ENCODE measurements at places on chromosomes 4 and X. TPM values are rescaled to one million over a fixed set of nuclear protein-coding genes. Genes with fewer than 3 reads are reported as not detected.

DNA sequence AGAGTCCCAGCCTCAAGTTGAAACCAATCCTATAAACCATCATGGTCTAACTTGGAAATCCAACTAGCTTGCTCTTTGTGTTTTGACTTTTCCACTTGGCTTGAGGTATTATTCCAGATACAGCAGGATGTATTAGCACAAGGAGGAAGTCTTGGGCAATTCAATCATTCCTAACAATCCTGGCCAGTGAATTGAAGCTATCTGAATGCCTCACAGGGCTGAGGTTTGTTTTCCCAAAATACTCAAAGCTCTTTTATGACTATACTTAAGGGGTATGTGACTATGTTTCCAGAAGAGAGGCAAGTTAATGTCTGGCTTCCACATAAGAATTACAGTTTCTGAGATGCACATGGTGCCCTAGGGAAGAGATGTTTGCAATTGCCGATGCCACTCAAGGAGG lies 66.8 kb upstream of the SH3RF1 start:
- no peak for DNase-seq

DNA sequence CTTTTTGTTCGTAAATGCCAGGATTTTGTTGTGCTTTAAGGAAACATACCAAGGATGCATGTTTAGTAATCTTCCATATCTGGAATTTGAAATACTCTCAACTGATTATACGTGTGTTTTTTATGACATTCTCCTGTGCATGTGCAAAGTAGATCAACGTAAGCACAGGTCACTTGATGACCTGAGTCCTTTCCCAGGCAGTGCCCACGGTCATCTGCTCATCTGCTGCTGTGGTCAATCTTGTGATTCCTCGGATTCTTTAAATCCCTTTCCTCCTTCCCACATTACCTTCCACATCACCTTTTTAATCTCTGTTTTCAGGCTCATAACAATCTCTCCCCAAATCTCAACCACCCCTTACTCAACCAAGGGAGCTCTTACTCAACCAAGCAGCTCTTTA lies 104.1 kb downstream of the RASL11B start:
- DNase-seq = no peak

AGTR2 gene
- polyA plus RNA-seq = 35.6 TPM

- no peak for DNase-seq
These were observed 86.8 kb upstream of the ETNPPL start for GRCh38 chr4:108849611-108850168.

DNA sequence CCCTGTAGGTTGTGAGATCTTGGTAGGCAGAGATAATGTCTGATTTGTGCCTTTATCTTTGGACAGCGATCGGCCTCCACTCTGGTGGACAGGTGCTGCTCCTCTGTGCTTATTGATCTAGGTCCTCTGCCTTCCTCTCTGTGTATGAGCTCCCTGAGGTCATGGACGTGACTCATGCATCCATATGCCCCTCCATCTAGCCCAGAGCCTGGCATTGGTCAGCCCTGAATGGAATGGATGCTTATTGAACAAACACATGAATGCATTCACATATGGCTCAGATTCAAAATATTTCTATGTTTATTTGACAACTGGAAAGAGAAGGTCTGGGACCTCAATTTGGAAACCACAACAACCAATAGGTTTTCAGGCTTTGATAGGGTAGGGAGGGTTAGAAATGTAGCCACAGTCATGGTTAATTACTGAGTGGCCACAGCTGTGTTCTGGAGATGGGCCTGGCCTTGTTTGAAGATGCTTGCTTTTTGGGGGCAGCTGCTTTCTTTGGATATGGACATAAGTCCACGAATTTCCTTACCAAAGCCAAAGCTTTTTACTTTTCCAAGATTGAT lies 76.2 kb downstream of the SEL1L3 start:
- DNase-seq = no peak

- no peak for DNase-seq
These were observed 7.5 kb upstream of the LETM1 start for GRCh38 chr4:1863297-1864033.

NUDT6 gene
- polyA plus RNA-seq = 8.1 TPM

- DNase-seq = no peak
These were observed 75.3 kb upstream of the RAPGEF2 start for GRCh38 chr4:159027535-159027934.

GRCh38 chr4:7596918-7597606 lies 162.3 kb upstream of the PSAPL1 start:
- DNase-seq = no peak

- DNase-seq = no peak
These were observed 986 bp downstream of the HDAC6 start for GRCh38 chrX:48802905-48803200.

DNA sequence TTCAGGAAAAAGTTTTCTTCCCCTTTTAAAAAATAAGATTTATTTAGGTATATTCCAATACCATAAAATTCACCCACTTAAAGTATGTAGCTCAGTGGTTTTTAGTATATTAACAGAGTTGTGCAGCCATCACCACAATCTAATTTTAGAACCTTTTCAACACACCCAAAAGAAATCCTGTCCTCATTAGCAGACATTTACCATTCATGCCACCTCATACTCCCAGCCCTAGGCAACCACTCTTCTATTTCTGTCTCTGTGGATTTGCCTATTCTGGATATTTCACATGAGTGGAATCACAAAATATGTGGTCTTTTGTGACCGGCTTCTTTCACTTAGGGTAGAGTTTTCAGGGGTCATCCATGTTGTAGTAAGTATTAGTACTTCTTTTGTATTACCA lies 7.4 kb downstream of the ZNF81 start:
- no peak for DNase-seq

PRRG1 gene
- polyA plus RNA-seq = 13.1 TPM

- no peak for DNase-seq
These were observed 195.3 kb upstream of the PDE5A start for GRCh38 chr4:119823891-119824290.

- no peak for DNase-seq
These were observed 18.3 kb downstream of the AMER1 start for GRCh38 chrX:64186974-64187761.

DNA sequence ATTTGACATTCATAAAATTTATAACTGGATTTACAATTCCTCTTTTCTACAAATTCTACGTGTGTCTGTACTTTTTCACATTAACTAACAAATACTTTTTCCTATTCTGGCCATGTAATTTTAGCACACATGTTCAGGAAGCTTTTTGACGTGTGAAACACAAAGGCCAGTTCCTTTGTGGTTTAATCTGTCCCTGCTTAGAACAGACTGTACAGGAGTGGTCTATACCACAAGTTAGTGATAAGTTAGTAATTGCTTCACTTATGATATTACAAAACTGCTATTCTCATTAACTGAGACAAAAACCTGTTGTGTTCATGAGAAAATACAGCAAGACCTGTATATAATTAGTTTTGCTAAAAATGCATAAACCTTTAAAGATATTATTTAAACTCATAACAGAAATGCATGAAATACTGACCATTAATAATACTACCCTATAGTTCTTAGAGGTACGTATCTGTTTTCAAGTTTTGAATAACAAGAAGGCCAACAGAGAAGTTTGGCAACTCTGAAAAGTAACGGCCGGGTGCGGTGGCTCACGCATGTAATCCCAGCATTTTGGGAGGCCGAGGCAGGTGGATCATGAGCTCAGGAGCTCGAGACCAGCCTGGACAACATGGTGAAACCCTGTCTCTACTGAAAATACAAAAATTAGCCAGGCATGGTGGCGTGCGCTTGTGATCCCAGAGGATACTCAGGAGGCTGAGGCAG lies 13.7 kb upstream of the AREG start:
- no peak for DNase-seq

DNA sequence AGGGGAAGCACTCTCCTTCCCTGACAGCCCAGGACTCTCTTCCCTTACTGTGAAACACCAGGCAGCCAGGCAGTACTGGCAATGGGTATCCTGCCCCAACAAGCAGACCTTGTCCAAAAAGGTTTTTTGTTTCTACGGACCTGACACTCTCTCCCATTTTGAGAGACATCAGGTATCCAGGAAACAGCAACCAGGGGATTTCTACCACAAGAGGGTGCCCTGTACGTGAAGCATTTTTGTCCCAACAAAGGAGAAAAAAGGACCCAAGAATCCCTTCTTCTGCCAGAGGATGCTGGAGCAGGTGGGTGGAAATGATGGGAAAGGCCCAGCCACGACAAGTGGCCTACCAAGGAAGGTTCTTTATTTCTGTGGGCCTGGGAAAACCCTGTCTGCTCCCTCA lies 65.7 kb upstream of the FGF13 start:
- no peak for DNase-seq

DNA sequence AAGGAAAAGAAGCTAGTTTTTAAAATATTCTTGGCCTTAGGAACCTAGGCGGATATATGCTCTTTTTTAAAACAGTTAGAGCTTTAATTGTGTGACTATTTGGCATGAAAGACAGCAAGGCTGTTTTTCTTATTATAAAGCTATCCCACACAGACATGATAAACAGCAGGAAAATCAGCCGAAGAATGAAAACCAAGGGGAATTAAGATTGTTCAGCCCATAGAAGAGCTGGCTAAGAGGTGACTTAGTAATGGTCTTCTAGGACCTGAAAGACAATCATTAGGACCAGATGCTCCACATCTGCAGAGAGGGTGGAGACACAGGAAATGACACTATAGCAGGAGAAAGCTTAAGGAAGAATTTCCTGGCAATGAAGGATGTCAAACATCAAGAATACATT lies 171.4 kb upstream of the NRK start:
- peak; percentile 80 for DNase-seq

USP17L27 gene
- polyA plus RNA-seq = not detected

LRRC66 gene
- polyA plus RNA-seq = 2.3 TPM

- DNase-seq = no peak
These were observed 146.3 kb upstream of the CHRDL1 start for GRCh38 chrX:110941906-110942305.

DNA sequence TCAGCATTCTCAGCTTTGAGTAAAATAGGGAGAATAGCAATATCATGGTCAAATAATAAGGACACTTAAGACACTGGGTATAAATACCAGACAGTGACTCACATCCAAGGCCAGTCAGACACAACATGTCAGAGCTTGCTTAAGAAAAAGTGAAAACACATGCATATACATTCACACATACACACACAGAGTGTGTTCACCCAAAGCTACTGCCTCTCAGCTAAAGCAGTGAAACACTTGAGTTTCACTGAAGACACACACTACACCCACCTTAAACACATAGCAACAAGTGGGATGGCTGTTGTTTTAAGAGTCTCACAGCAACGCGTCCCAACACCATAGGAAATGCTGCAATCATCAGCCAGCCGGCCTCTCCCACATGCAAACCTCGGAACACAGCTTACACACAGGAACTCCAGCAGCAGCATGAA lies 14.4 kb downstream of the SHROOM4 start:
- no peak for DNase-seq

- DNase-seq = no peak
These were observed 19.5 kb downstream of the NUDT11 start for GRCh38 chrX:51476930-51477329.

RBM46 gene
- polyA plus RNA-seq = not detected

DNA sequence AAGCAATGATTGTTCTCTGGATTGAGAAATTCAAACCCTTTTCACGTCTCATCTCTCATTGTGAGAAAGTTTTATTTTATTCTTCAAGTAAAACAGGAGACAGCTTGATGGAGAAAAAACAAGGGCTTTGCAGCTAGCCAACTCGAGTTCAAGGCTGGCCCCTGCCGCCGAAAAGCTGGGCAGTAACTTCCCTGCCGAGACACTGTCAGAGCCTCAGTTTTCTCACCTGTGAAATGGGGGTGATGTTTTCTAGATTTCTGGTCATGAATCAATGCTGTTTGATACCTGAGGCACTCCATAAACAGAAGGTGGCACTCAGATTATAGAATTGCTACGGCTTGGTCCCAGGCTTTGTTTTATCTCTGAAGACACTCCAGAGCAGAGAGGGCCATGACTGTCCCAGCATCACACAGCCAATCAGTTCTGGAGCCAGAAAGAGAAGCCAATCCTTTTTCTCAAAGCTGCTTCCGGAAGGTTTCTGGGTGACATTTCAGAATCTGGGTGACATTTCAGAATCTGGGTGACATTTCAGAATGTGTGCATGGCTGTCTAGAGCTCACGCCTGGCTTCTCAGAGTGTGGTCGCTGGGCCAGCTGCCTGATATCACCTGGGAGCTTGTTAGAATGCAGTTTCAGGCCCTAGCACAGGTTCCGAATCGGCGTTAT lies 33.2 kb downstream of the HMX1 start:
- DNase-seq = no peak

DNA sequence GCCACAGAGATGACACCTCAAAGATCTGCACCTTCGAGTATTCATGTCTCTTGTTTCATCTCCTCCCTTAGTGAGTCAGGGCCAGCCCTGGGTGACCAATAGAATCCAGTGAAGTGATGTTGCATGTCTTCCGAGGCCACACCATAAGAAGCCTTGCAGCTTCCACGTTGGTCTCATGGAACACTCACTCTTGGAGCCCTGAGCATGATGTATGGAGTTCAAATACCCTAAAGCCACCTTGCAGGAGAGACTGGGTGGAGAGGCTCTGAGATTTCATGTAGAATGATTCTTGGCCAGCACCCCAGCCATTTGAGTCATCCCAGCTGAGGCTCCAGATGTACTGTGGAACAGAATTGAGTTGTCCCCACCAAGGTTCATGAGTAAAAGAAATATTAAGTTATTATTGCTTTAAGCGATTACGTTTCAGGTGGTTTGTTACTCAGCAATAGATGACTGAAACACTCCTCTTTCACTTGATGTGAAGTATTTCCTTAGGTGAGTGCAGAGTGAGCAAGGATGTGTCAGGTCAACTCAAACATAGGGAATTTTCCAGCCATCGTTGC lies 5.0 kb upstream of the RP2 start:
- no peak for DNase-seq

DNA sequence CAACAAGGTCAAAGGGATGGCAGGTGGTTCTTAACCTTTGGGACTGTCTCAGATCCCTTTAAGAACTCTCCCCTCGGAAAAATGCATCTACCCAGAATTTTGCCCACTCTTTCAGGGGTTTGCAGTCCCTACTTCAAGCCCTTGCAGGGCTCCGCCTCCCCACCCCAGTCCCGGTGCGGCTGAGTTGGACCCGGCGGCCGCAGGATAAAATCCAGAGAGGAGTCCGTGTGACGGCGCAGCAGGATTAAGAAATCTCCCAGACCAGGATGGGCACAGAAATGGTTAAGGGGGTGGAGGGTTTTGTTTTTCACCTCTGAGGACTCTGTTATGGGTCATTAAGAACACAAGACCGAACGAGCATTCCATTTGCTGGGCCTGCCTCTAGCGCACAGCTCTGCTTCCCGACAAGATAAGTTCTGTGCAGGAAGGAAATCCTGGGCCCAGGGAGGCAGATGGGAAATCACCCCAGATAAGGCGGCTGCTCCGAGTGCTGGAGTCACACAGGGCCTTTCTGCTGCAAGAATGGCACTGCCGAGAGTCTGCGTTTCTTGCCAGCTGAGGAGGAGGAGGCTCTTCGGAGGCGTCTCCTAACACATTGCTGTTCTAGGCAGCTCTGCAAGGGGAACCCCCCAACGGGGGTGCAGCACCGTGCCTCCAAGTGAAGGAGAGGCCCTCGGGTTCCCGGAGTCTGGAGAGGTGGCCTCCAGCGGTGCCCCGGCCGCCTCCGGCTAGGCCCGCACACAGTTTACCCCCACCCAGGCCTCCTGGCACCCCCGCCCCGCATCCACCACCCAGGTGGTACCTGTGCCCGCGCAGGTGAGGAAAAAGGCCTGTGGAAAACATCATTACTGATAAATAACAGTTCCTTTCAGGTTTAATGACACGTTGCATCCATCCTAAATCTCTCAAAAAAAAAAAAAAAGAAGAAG lies 277.6 kb downstream of the BCOR start:
- no peak for DNase-seq

- no peak for DNase-seq
These were observed 35.7 kb downstream of the AFAP1 start for GRCh38 chr4:7903791-7904516.
